Suppressor macrophage (primary cell): ENCODE measurements at places on chromosomes 2 and 18.

DNA sequence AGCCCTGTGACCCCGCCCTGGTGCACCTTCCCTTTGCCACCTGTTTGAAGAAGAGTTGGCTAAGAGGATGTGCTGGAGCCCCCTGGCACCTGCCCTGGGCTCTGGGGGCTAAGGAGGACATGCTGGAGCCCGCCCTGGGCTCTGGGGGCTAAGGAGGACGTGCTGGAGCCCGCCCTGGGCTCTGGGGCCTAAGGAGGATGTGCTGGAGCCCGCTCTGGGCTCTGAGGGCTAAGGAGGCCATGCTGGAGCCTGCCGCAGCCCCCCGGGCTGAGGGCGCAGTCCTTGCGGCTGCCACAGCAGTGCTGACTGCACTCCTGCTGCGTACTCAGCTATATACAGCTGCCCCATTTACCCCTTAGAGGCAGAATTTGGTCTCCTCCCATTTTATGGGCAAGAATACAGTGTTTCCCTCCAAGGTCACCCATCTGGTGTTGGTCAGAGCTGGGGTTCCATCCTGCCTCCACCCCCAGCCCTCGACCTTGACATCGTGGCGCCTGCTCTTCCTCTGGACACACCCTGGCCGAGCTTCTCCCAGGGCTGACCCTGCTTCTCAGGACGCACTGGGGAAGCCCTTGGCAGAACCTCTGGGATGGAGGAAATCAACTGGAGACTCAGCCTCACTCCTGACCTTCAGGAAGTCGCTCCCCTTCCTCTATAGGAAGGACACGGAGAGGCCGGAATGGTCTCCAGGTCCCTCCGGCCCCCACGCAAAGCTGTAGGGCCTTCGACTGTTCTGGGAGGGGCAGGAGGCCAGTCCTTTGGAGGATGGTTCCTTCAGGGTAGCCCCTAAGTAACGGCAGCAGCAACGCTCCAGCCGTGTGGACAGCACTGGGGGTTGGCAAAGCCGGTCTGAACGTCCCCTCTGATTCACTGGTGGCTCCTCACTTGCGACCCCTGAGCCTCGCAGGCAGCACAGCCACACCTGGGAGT lies 65.0 kb upstream of the HPCAL1 start:
- DNase-seq: no peak

- no peak for DNase-seq
Observed at GRCh38 chr2:222284466-222284865, 14.3 kb downstream of the PAX3 start.

- DNase-seq: no peak
Observed at GRCh38 chr2:238747557-238747956, 100.3 kb upstream of the TWIST2 start.

DNA sequence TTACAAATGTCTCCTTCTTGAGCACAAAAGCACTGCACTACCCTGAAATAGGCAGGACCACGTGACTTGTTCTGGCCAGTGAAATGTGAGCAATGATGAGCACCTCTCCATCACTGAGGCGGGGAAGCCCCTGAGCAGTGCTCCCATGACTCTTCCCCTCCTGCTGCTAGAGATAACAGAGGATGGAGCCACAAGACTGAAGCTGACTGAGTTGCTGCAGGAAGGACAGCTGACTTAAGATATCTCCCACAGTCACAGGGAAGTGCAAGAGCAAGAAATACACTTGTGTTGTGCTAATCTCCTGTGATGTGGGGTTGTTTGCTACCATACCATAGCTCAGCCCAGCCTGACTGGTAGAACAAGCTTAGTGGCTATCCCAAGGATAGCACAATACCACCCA lies 38.7 kb downstream of the STK39 start:
- peak; percentile 30 for DNase-seq

- DNase-seq: no peak
Observed at GRCh38 chr2:238257786-238258700, 18.2 kb upstream of the HES6 start.

GRCh38 chr2:40257340-40258134 lies 194.4 kb downstream of the SLC8A1 start:
- no peak for DNase-seq

DNA sequence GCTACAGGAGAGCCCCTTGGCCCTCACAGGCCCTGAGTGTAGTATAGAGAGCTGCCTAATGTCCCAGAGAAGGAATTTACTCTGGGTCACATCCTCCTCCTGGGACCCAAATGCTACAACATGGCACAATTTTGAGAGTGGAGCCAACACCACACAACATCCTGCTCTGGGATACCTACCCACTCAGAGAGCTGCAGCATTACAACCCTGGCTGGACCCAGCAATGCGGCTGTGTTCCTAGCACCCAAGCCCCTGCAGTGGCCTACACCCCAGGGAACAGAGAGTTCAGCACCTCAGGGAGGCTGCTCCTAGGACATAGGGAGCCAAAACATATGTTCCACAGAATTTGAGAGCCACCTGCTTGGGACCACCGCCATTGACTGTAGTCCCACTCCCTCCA lies 19.3 kb upstream of the FABP1 start:
- DNase-seq: no peak

- peak; percentile 75 for DNase-seq
Observed at GRCh38 chr18:63253428-63254372, 65.9 kb downstream of the BCL2 start.

- DNase-seq: no peak
Observed at GRCh38 chr2:65452150-65452895, 19.9 kb upstream of the SPRED2 start.

GRCh38 chr2:38187541-38188011 lies 111.6 kb upstream of the CYP1B1 start:
- no peak for DNase-seq

GRCh38 chr18:51988277-51988676 lies 351.7 kb upstream of the DCC start:
- no peak for DNase-seq

DNA sequence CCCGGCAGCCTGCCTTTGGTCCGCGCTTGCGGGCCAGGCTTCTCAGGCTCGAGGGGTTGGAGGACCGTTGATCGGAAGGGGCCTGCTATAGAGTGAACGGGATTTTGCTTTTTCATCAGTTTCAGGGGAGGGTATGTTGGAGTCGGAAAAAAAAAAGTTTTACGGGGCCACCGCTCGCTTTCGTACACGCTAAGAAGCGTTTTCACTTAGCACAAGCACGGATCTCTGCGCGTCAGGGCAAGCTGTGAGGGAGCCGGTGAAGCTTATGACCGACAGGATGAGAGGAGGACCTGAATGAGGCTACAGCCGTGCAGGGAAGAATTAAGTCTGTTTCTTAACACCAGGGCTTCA lies 443 bp downstream of the CPSF3 start:
- DNase-seq: peak; percentile 36

DNA sequence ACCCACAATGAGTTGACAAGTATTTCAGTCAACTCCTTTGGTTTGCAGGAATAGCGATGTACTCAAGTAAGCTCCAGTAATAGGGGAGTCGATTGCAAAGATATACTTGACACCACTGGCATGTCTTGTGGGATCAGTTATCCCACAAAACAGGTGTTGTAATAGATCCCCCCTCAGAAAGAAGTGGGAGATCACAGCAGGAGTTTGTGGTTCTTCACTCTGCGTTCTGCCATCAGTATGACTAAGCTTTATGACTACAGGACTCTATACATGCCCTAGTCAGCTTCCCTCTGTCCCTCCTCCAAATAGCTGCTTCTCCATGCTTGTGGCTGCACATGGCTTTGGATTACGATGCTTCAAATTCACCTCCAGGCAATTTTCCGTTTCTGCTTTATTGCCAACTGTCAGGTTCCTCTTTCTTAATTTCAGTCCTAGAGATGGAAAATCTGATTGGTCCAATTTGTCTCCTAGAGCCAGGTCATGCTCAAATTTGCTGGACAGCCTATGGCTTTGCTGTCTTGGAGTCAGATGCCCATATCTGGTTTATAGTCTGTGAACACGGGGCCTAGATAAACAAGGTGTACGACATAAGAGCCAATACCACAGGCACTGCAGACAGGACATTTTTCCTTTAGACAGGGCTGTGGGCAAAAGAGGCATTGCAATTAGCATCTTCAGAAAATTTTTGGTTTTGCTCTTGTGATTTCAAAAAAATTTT lies 221.7 kb downstream of the PAX3 start:
- DNase-seq: no peak

GRCh38 chr2:109194620-109194937 lies 65.6 kb downstream of the SH3RF3 start:
- DNase-seq: no peak

DNA sequence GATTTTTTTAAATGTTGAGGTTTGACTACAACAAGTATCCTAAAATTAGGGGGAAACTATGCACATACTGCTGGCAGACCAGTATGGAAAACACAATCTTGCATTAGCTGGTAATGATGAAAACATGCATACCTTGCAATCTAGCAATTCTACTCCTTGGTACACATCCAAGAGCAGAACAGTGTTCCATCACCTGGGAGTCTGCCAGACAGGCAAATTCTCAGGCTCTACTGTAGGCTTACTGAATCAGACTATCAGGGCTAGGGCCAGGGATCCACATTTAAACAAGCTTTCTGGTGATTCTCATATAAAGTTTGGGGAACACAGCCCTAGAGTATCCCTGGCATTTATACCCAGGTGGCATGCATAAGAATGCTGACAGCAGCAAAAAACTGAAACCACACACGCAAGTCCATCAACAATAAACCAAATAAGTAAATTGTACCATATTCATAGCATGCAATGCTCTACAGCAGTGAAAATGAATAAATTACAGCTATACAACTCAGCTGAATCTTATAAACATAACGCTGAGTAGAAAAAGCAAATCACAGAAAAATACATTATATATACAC lies 13.6 kb downstream of the CDH2 start:
- no peak for DNase-seq

- no peak for DNase-seq
Observed at GRCh38 chr2:119208791-119209203, 14.8 kb upstream of the STEAP3 start.
